NAMALWA (cell line): ENCODE measurements at places on chromosomes 1 and 21.

- no peak for DNase-seq
Measured at GRCh38 chr1:38444311-38444710, 397.7 kb upstream of the POU3F1 start.

- DNase-seq, result no peak
Measured at GRCh38 chr1:20234788-20235535, 48.6 kb upstream of the PLA2G2C start.

- DNase-seq, result no peak
Measured at GRCh38 chr1:40607921-40608320, 57.6 kb downstream of the RIMS3 start.

GRCh38 chr21:25081096-25081495 is 526.2 kb downstream of the MRPL39 start:
- no peak for DNase-seq

DNA sequence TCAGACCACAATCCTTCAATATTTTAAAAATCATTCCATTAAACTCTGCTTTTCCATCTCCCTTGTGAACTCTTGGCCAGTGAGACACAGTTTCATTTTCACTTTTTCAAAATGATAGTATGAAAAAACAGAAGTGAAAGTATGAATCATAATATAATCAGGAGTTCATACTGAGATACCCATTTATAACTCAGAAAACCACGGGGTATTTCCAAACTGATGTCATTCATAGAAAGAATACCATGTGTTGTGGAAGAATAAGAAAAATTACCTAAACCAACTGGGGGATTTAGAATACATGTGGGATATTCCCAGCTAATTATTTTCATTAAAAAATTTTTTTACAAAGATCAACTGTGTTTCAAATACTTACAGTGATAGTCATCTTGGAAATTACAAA is 149.9 kb downstream of the MRPL39 start:
- peak; percentile 89 for DNase-seq
